ENCODE measurements at places on chromosomes 3 and 15.

DNA sequence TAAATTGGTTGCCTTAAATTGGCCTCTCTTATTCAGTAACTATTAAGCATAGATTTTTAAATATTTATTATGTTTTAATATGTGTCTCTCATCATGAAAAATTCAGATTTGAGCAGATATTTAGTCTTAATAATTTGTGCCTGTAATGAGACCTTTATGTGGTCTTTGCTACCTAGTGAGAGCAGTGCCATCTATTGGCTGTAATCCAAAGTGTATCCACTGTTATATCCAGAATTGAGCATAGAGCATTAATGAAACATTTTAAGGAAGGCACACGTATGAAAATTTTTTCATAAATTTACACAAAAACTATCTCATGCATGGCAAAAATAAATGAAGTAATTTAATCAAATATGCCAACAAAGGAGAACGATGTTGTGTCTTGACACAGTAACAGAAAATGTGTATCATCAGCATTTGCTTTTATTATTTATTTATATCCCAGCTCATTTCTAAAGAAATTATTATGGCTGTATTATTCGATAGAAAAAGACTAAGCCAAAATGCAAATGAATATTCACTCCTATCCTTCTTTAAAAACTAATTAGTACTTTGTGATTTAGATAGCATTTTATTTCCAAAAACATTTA is 203.5 kb downstream of the RSRC1 start:
- peak; percentile 2 for DNase-seq

DNA sequence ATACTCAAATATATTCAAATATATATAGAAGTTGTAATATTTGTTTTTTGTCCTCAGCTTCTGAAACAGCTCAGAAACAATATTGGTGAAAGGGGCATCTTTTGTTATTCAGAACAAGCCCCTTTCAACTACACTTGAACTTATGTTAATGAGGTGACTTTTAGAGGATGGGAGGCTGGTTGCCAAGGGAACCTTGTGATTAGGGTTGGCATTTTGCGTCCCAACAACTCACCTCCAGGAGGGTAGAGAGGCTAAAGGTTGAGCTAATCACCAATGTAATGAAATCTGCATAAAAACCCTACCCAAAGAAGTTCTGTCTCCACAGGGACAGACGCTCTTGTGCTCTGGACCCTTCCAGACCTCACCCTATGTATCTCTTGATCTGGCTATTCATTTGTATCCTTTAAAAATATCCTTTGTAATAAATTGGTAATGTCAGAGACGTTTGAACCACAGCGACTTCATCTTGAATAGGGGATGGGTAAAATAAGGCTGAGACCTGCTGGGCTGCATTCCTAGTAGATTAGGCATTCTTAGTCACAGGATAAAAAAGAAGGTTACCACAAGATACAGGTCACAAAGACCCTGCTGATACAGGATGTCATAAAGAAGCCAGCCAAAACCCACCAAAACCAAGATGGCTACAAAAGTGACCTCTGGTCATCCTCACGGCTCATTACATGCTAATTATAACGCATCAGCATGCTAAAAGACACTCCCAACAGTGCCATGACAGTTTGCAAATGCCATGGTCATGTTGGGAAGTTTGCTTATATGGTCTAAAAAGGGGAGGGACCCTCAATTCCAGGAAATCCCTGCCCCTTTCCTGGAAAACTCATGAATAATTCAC is 111.1 kb downstream of the FMN1 start:
- no peak for DNase-seq

DNA sequence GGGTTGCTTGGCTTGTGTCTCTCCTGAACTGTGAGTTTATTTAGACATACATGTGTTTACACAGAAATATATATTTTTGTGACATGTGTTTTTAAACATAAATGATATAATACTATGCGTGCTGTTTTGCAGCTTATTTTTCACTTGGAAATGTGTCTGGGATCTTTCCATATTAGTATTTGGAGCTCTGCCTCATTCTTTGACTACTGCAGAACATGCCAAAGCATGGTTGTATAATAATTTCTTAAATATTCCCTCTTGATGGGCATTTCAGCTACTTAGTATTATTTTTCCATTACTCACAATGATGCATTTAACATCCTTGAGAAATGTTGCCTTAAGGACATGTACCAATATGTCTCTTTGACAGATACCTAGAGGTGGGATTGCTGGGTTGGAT is 19.5 kb downstream of the ANAPC13 start:
- peak; percentile 57 for DNase-seq

DNA sequence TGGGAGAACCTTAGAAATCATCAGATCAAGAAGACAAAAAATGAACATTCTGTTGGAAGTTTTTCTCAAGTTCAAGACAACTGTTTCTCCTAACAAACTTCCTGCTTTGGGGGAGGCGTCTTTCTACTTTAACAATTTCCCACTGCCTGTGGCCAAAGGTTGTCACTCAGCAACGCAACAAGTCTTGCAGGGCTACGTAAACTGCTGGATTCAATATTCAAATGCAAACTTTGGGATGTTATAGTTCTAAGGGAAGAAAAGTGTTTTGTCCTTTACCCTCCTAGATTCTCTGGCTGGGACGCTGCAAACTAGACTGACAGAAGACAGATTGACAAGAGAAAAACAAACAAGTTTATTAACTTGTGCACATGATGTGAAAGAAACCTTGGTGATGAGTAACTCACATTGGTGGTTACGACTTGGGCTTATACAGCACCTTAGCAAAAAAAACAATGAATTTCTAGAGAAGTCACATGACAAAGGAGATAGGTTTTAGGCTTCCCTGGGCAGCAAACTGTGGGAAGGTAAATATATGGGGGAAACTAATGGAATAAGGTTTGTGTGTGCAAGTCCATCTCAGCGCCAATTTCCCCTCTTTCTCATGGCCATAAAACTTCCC is 34.0 kb upstream of the ARPIN start:
- no peak for DNase-seq

DNA sequence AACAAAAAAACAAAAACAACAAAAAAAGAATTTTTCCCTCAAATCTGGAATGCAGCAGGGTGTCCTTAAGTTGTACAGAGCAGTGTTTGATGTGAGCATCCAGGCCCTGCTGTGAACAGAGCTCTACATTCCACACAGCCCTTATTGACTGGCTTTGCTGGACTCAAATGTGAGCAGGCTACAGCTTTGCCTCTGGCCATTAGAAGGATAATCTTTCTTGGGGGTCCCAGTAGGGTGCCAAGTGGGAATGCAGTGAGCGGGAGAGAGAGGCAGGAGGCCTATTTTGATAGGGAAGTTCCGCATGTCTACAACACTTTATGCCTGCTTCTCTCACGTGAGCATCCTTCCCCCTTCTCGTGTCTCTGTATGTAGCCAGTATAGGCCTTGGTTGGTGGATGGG is 34.4 kb upstream of the TPRG1 start:
- no peak for DNase-seq

GRCh38 chr3:100615684-100616083 is 6.3 kb downstream of the ADGRG7 start:
- DNase-seq: no peak

GRCh38 chr15:66753687-66754377 is 51.8 kb downstream of the SMAD6 start:
- no peak for DNase-seq

DNA sequence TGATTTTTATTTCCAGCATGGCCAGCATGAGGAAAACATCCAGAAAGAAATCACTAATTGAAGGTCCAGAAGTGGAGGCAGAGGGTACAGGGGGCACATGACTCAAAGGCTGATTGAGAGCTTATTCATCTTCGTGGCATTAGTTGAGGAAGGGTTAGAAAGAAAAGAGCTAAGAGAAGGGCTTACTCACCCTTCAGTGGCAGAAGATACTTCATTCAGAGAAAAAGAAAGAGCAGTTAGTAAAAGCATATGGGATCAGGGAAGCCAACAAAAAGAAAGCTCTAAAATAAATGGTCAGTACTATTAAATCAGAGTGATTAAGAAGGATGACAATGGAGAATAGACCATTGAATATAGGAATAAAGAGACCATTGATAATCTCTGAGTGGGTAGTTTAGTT is 25.2 kb downstream of the GAP43 start:
- DNase-seq: no peak

DNA sequence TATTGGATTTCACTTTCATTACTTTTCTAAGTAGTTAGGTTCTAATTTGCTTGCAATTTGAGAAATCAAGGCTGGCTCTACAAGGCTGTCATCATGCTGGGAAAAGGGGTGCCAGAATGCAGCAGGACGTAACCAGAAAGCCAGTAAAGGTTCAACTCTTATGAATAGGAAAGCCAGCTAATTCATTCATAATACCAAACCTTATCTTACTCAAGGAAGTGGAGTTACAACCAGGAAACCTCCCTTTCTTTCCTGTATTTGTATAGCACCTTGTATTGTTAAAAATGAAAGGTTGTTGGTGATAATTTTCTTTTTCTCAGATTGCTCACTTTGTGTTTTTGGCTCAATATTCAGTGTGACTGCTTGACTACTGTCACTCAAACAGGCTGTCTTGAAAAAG is 109.4 kb downstream of the FILIP1L start:
- no peak for DNase-seq

GRCh38 chr3:170426240-170426797 is 7.7 kb downstream of the CLDN11 start:
- DNase-seq: no peak

- DNase-seq: no peak
Measured at GRCh38 chr3:12869035-12869621, 27.8 kb upstream of the RPL32 start.

DNA sequence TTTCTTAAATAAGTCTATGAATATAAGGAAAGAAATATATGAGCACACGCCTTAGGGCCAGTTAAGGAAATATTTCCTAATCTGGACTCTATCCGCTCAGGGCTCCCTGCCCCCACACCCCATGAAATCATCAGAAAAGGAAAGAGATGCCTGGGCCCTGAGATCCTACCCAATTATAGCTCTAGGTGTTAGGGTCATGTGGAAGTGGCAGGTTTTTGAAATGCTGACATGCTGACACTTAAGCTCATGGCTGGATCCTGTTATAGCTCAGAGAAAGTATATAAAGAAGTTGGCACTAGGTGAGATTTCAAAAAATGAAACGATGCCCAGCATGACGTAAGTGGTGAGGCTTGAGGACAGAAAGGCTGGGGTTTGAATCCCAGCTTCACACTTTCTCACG is 43.5 kb upstream of the AKAP13 start:
- DNase-seq: no peak

DNA sequence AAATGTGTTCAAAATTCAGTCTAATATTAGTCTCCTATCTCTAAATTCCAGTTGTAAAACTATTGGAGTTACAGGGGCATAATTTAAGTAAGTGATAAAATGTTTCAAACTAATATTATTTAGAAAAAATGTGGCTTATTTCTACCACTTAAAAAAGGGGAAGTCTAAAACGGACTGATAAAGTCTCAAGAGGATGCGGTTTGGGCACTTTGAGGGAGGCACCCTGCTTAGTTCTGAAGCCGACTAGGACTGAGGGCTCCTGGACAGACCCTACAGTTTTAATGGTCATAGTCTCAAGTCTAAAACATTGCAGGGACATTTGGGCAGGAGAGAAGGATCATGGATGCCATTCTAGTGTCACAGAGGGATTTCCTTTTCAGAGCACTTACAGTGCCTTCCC is 566.3 kb downstream of the NR2F2 start:
- no peak for DNase-seq

DNA sequence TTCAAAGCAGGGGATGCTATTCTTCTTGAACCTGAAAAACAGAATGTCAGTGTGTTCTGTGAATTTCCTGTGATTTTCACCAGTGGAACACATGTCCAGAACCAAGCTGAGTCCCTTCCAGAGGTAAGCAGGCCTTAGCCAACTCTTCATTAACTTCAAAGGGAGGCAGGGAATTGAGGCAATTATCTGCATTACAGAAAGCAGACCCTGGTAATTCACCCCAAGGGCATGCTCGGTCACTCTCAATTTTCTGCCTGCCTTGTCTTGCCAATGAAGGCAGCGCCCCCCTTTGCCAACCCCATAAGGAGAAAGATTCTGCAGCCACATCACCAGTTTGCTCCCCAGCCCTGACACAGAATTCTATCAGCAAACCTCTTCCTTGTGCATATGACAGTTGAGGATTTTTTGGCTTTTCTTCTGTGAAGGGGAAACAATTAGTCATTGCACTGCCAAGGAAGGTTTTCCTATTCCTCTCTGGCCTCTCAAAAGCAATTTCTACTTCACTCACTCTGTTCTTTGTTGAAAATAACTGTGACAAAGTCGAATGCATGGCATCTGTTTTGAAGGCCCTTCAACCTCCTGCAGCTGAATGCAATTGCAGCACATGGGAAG is 85.3 kb downstream of the HHLA2 start:
- DNase-seq: peak; percentile 5

DNA sequence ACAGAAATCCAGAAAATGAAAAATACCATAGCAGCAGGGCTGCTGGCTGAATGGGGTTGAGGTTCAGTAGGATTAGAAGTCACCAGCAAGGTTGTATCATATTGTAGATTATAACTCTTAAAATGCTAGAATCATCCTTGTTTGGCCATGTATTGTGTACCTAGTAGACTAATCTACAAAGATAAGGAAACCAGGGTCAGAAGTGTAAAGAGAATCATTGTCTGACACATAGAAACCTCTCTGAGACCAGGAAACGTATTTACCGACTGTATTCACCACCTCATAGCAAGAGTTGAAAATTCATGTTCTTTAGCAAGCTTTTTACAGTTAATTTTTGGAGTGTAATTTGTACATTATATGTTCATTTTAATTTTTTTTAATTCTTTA is 168.8 kb downstream of the ECT2 start:
- no peak for DNase-seq

DNA sequence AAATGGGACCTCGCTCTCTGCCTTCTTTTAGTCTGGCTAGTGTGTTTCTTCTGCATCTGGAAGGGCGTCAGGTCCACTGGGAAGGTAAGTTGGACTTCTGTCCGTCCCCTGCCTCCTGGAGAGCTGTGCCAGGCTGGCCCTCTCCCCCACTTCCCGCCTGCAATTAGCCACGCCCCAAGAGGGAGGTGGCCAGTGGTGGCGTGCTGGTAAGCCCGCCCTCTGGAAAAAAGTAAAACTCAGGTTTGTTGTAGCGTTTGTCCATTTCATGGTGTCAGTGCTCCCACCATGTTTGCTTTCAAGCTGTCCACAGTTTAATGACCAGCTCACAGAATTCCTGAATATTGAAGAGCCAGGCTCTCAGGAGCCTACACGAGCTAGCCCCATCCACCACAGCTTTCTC is 55.6 kb downstream of the SLC6A6 start:
- DNase-seq: no peak

DNA sequence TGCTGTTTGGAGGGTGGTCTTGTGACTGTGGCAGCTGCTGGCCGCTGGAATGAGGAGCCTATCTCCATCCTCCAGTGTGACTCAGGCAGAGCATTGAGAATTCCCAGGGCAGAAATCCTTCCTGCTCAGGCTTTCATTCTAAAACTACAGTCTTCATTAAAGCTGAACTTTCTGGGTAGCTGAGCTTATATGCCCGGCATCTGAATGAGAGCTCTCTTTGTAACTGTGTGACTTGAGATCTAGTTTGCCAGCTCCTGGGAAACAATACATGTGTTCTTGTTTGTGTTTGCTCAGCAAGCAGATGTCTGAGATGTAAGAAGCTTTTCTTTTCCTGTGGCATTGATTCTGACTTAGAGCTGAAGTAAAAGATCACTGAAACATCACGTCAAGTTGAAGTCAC is 22.4 kb downstream of the RLBP1 start:
- DNase-seq: no peak

All from muscle of arm (tissue), 14 donors.